Mesendoderm (in vitro differentiated cells): ENCODE measurements at places on chromosomes 12 and 14.

- peaks cover 23% of the 10 kb centered on the region for H3K4me1 ChIP-seq
- DNase-seq, result no peak
- no peak overlapping the region for H3K27ac ChIP-seq
- H3K36me3 ChIP-seq, result no peaks in the 10 kb centered on the region
Observed at GRCh38 chr12:42484996-42485395, 104.5 kb downstream of the PRICKLE1 start.

DNA sequence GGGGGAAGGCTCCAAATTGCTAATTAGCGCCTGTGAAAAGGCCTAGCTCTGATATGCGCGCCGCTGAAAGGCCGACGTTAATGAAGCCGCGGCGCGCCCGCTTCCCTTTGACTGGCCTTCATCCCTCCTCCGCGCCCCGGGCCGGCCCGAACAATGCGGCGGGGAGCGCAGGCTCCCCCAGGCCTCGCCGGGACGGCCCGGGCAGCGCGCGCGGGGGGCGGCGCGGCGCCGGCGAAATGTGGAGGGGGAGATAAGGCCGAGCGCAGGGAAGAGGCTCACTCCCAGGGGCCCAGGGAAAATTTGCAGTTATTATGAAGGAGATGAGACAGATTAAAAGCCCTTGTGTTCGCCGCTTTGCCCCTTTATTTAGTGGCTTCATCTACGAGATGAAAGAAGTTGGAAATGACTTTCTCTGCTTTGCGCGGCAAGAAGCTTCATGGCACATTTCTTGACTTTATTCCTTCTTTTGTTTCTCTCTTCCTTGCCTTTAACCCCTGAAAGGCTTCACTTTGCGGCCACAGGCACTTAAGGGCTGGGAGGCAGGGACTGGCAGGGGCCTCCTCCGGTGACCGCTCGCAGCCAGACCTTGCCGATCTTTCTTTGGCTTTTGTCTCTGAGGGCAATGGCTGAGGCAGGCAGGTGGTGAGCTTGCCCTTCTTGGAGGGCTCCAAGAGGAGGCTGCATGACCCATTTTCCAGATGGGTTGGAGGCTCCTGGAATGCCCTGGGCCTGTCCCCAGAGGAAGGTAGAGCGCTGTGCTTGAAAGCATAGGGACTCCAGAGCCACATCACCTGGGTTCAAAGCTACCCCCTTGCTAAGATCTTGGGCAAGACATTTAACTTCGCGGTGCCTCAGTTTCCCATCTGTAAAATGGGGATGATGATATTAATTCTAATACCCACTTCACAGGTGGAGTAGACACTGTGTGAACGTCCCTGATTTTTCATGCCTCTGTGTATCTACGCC, 12.7 kb upstream of the GPATCH2L start:
- no peaks in the 10 kb centered on the region for H3K36me3 ChIP-seq
- H3K4me3 ChIP-seq, result no peak overlapping the region
- no peaks in the 10 kb centered on the region for H3K27me3 ChIP-seq
- peak overlapping the region; percentile 73 for H3K27ac ChIP-seq
- peak; percentile 91 for DNase-seq
- H3K4me1 ChIP-seq, result peaks cover 14% of the 10 kb centered on the region

GRCh38 chr14:67170660-67171059, 18.6 kb upstream of the GARIN2 start:
- no peak overlapping the region for H3K4me3 ChIP-seq
- H3K36me3 ChIP-seq, result no peaks in the 10 kb centered on the region
- no peaks in the 10 kb centered on the region for H3K4me1 ChIP-seq
- no peak overlapping the region for H3K27ac ChIP-seq
- no peak for DNase-seq

DNA sequence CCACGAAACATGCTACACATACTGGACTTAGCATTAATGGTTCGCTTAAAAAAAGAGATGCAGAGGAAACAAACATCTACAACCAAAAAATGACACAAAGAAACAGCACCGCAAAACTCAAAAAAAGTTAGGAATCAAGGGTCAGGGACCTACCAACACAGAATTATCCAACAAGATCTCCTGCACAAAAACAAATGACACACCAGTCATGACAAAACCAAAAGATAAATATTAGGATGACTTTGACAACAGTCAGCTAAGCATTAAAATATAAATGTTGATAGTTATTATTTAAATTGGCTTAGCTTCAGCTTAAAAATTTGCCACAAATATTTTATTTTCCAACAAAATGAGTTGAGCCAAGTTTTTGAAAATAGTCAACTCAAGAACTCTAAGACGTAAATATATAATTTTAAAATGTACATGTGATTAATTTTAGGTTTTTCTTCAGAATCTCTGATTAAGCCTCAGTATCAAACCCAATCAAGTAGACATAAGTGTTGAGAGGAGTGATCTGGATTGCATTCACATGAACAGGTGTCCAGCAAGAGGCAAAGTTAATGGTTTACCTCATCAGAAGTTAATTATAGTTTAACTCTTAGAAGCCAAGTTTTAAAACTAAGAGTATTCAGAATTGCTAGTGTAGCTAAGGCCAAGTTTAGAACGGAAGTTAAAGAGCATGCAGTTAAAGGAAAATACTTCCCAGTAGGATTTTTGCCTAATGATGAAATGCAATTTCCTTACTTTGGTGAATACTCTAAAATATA, 79.9 kb downstream of the HEATR5A start:
- no peak overlapping the region for H3K4me3 ChIP-seq
- no peaks in the 10 kb centered on the region for H3K4me1 ChIP-seq
- no peaks in the 10 kb centered on the region for H3K27me3 ChIP-seq
- DNase-seq, result no peak

- H3K4me3 ChIP-seq, result no peak overlapping the region
- no peaks in the 10 kb centered on the region for H3K36me3 ChIP-seq
- H3K27ac ChIP-seq, result no peak overlapping the region
- DNase-seq, result no peak
- no peaks in the 10 kb centered on the region for H3K4me1 ChIP-seq
Observed at GRCh38 chr12:33192226-33192625, 247.4 kb downstream of the SYT10 start.

DNA sequence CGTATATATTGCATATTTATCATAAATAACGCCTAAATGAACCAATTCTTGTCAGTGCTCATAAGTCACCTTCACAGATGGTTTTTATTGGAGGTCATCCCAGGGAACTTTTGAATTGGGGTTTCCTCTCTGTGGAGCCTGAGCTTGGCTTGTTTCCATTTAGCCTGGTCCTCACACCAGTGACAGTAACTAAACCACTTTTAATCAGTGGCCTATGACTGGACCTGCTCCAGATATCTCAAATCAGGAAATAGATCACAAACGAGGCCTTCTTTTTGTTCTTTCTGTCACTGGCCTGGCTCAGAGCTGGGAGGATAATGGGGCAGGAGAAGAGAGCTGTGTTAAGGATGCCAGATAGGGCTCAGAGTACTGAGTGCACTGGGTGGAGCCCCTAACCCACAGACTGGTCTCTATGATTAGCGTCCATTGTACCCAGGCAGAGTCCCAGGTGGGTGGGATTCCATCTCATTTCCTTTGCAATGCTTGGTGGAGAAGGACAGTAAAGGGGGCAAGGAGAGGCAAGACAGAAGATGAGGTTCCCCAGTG, 92.4 kb downstream of the NUAK1 start:
- no peaks in the 10 kb centered on the region for H3K27me3 ChIP-seq
- no peak overlapping the region for H3K27ac ChIP-seq
- H3K36me3 ChIP-seq, result no peaks in the 10 kb centered on the region
- no peaks in the 10 kb centered on the region for H3K4me1 ChIP-seq

- H3K4me1 ChIP-seq, result no peaks in the 10 kb centered on the region
- H3K36me3 ChIP-seq, result no peaks in the 10 kb centered on the region
- H3K27me3 ChIP-seq, result no peaks in the 10 kb centered on the region
- H3K27ac ChIP-seq, result no peak overlapping the region
Observed at GRCh38 chr14:86574051-86574777, 1044.3 kb downstream of the FLRT2 start.

- H3K36me3 ChIP-seq, result no peaks in the 10 kb centered on the region
- H3K27me3 ChIP-seq, result no peaks in the 10 kb centered on the region
- H3K4me1 ChIP-seq, result no peaks in the 10 kb centered on the region
- no peak overlapping the region for H3K27ac ChIP-seq
- peak; percentile 18 for DNase-seq
Observed at GRCh38 chr14:98233656-98234055, 1038.3 kb downstream of the BCL11B start.

DNA sequence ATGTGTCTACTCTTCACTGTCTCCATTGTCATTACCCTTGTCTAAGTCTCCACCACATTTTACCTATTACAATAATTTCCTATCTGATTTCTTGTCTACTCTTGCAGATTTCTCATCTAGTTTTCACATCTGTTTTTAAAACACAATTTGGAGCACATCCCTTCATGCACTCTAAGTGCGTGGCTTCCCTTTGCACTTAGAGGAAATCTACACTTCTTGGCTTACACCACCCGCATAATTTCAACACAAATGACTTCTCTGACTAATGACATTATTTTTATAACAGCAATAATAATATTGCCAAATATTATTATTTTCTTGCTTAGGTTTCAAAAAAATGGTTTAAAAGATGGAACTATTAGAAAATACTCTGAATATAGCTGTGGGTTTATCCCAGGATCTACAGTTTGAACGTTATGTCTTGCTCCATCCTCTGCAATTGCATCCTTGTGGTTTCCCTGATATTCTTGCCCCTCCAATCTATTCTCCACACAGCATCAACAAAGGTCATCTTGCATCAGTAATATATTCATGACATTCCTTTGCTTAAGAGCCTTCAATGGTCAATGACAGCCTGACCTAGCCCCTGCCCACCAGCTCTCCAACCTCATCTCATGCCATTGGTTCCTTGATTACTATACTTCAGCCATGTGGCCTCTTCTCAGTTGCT, 153.7 kb downstream of the SLC25A21 start:
- no peak overlapping the region for H3K27ac ChIP-seq
- no peaks in the 10 kb centered on the region for H3K4me1 ChIP-seq
- no peaks in the 10 kb centered on the region for H3K27me3 ChIP-seq
- DNase-seq, result no peak

GRCh38 chr14:105070760-105071137, 5.5 kb upstream of the GPR132 start:
- peaks cover 3% of the 10 kb centered on the region for H3K4me1 ChIP-seq
- H3K4me3 ChIP-seq, result no peak overlapping the region
- no peaks in the 10 kb centered on the region for H3K27me3 ChIP-seq
- no peak overlapping the region for H3K27ac ChIP-seq
- H3K36me3 ChIP-seq, result no peaks in the 10 kb centered on the region
- no peak for DNase-seq

- peaks cover 7% of the 10 kb centered on the region for H3K4me1 ChIP-seq
- H3K27ac ChIP-seq, result no peak overlapping the region
- H3K36me3 ChIP-seq, result no peaks in the 10 kb centered on the region
- DNase-seq, result no peak
- peak overlapping the region; percentile 77 for H3K4me3 ChIP-seq
Observed at GRCh38 chr12:89523843-89524540, 604 bp downstream of the GALNT4 start.

DNA sequence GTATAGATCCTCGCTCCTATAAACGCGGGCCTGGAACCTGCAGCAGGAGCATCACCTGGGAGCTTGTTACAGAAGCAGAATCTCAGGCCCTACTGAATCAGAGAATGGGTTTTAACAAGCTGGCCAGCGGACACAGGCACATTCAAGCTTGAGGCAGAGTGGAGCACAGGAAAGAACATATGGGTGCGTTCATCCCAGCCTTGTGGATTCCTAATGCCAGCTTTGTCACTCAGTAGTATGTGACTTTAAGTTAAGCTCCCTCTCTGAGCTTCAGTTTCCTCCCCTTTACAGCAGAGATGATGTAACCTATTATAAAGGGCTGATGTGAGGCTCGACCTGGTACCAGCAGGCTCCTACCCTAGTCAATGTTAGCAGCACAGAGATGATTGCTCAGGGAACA, 204.9 kb downstream of the ZFP36L1 start:
- peaks cover 11% of the 10 kb centered on the region for H3K4me1 ChIP-seq
- no peaks in the 10 kb centered on the region for H3K27me3 ChIP-seq
- H3K4me3 ChIP-seq, result no peak overlapping the region
- DNase-seq, result no peak

DNA sequence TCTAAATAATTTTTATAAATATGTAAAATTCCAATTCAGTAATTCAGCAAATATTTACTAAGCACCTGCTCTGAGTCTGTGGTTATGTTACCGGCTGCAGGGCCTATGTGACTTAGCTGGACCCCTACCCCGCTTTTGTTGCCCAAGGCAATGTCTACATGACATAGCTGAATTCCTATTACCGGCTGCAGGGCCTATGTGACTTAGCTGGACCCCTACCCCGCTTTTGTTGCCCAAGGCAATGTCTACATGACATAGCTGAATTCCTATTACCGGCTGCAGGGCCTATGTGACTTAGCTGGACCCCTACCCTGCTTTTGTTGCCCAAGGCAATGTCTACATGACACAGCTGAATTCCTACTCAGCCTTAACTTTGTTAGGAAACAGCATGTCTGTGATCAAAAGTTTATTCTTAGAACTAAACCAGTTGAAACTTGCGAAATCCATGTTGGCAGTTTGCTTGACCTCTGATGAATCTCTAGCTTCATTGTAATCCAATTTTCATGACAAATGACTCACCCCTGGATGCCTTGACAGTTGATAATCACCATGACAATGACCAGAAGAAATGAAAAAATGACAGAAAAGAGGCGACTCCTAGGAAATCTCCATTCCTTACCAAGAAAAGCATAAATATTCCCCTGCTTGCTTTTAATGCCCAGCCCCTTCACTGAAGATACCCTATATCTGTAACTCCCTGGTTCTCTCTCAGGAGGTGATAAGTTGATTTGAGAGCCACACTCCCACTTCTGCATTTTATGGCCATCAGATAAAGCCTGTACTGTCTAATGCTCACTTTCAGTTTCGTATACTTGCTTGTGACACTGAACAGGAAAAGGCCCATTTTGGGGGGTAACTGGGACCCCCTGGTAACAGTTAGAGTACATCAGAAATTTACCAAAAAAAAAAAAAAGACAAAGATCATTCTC, 148.4 kb upstream of the SYT10 start:
- H3K27ac ChIP-seq, result no peak overlapping the region
- peak; percentile 87 for DNase-seq
- no peaks in the 10 kb centered on the region for H3K27me3 ChIP-seq
- H3K4me3 ChIP-seq, result no peak overlapping the region

- peak; percentile 66 for DNase-seq
- H3K36me3 ChIP-seq, result no peaks in the 10 kb centered on the region
- no peak overlapping the region for H3K4me3 ChIP-seq
Observed at GRCh38 chr12:690466-690865, 27.2 kb upstream of the NINJ2 start.

DNA sequence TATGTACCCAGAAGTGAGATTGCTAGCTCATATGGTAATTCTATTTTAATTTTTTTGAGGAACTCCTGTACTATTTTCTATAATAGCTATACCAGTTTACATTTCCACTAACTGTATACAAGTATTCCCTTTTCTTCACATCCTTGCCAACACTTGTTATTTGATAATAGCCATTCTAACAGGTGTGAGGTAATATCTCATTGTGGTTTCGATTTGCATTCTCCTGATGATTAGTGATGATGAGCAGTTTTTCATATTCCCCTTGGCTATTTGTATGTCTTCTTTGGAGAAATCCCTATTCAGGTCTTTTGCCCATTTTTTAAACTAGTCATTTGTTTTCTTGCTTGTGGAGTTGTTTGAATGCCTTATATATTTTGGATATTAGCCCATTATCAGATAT, 121.3 kb downstream of the BBS10 start:
- DNase-seq, result no peak
- H3K36me3 ChIP-seq, result no peaks in the 10 kb centered on the region
- no peak overlapping the region for H3K4me3 ChIP-seq
- no peaks in the 10 kb centered on the region for H3K27me3 ChIP-seq
- no peak overlapping the region for H3K27ac ChIP-seq
- no peaks in the 10 kb centered on the region for H3K4me1 ChIP-seq

GRCh38 chr14:102571043-102571442, 21.4 kb upstream of the RCOR1 start:
- H3K4me1 ChIP-seq, result peaks cover 11% of the 10 kb centered on the region
- DNase-seq, result no peak
- no peak overlapping the region for H3K27ac ChIP-seq
- H3K4me3 ChIP-seq, result no peak overlapping the region
- H3K36me3 ChIP-seq, result no peaks in the 10 kb centered on the region
